LNCaP clone FGC (cell line): ENCODE measurements at places on chromosomes 4 and X.

- no peak for DNase-seq
Measured at GRCh38 chr4:13178621-13179020, 305.5 kb downstream of the RAB28 start.

- no peak for DNase-seq
Measured at GRCh38 chr4:90960840-90961239, 833.6 kb downstream of the CCSER1 start.

DNA sequence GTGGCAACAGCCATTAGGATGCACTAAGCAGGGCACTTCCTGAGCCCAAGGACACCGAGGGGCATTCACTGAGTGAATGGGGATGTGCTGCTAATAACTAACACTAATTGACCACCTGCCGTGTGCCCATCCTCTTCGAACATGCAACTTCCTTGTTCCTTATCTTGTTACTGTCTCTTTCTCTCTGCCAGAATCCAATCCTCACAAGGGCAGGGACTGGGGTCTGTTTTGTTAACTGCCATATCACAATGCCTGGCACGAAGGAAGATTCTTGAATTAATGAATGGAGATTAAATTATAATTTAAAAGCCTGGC lies 1.3 kb downstream of the ERAS start:
- no peak for DNase-seq

DNA sequence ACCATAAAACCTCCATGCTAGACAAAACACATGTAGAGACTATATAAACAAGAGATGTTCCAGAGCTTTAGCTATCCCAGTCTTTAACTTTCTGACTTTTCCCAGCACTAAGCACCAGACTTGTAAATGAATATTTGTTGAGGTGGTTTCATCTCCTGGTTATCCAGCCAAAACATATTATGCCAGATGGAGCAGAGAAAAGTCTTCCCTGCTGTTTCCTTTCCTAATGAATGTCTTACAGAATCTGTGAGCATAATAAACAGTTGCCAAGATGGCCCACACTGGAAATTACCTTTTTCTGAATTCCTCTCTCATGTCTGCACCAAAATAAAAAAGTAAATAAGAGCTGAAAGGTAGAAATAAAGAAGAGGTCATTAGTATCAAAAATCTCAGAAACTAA lies 159.2 kb downstream of the TECRL start:
- DNase-seq, result no peak

- DNase-seq, result no peak
Measured at GRCh38 chrX:10117864-10118377, 38.9 kb upstream of the CLCN4 start.

DNA sequence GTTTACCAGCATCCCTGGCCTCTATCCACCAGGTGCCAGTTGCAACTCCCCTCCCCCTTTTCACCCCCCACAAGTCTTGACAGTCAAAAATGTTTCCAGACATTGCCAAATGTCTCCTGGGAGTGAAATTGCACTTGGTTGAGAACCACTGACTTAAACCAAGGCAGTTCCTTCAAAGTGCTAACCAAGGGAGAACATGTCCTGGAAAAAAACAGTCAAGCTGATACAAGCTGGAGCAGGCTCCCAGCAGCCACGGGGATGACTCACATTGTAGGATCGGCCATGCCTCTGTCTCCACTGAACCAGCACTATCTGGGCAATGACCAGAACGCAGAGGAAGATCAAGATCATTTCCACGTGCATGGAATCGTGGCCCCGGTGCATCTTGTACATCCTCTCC lies 11.4 kb downstream of the RNF175 start:
- no peak for DNase-seq

DNA sequence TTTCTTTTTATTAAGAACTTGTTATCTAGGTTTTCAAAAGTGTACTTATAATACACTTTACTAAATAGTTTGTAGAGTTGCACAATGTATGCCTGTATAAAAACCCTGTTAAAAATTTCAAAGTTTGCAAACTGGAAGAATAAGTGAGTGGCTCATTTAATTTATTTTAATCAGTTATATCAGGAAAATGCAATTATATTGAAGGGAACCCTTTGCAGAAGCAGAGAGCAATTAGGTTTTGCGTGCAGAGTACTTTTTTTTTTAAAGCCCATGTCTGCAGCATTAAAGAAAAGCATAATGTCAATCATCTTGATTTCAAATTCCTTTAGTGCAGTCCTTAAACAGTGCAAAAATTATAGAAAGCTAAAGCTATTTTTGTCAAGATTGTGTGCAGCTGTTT lies 271.3 kb upstream of the LDB2 start:
- DNase-seq, result no peak

- DNase-seq, result no peak
Measured at GRCh38 chrX:56788229-56788628, 59.2 kb downstream of the NBDY start.

- no peak for DNase-seq
Measured at GRCh38 chr4:154014407-154015321, 225.8 kb upstream of the SFRP2 start.

DNA sequence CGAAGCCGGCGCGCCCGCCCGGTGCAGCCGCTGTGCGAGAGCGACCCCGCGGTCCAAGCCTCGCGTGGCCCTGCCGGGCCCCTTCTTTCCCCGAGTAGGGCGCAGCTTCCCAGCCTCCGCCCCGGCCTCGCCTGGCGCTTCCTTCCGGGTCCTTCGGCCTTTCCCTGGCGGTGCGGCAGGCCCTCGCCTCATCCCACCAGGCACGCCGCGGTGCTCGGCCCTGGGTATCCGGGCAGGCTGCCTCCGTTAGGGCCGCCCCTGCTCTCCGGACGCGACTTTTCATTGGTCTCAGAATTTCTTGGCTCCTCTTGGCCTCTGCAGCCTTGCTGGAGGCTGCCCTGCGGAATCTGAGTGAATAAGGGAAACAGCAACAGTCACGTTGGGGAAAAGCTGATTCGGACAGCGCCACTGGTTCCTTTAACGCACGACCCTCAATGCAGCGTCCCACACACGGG lies 429 bp downstream of the UVSSA start:
- DNase-seq, result peak; percentile 77

DNA sequence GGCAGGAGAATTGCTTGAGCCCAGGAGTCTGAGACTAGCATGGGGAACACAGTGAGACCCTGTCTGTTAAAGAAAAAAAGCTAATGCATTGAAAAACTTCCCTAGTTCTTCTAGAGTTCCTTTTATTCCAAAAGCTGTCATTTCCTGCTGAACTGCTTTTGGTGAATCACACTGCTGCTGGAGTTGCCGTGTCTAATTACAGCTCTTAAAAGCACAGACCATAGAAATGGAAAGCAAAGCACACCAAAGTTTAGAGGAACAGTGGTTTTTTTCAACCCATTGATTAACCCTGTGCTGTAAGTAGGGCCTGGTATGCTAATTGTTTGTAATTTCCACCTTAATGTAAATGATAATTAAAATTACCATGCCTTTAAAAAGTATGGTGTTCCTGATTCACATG lies 52.4 kb downstream of the SEPTIN11 start:
- no peak for DNase-seq

DNA sequence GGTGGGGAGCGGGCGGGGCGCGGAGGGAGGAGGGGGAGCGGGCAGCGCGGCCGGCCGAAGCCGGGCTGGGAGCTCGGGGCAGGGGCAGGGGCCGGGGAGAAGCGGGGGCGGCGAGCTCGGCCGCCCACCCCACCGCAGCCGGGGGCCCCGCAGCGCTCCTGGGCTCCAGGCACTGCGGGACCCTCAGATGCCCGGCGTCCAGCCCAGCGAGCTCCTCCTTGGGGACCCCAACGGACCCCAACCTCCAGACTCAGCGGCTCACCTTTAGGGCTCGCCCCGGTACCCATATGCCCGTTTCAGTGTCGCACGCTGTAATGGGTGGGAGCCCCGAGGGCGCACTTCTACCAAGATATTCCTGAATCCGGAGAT lies 357 bp upstream of the ADGRG2 start:
- no peak for DNase-seq

GRCh38 chr4:18675586-18676525 lies 654.3 kb upstream of the LCORL start:
- DNase-seq, result no peak

- DNase-seq, result no peak
Measured at GRCh38 chr4:588351-588849, 12.3 kb upstream of the TMEM271 start.

DNA sequence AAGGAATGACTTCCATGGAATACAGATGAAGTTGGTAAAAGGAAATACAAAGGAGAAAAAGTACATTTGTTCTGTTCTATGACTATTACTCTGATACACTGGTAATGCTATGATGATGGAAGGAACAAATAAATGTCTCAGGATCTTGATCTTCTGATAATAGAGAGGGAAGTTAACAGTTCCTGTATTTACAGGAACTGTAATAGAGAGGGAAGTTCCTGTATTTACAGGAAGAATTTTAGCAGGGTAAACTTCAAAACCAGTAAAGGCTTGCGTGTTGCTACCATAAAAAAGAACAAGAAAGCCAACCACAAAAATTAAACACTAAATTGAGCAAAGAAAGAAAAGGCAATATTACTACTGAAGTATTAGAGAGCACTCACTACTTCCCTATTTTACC lies 91.7 kb upstream of the HPGD start:
- DNase-seq, result no peak

GRCh38 chrX:51257490-51257889 lies 75.1 kb upstream of the NUDT10 start:
- DNase-seq, result no peak

- no peak for DNase-seq
Measured at GRCh38 chr4:24476282-24476681, 108.1 kb downstream of the DHX15 start.

DNA sequence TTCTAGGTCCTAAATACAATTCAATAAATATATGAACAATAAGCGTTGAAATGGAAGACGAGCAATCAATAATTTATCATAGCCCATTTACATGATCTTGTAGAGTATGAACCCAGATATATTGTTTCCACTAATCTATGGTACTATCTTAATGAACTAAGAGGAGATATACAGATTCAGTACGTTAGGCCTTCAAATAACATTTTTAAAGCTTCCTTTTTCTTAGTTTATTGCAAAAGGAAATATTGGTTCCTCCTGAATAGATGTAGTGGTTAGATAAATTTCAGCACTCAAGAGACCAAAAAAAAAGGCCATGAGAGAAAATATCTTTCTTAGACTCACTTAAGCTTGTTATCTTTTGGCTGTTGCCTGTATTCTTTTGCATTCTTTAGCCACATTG lies 147.5 kb upstream of the PITX2 start:
- DNase-seq, result no peak

- DNase-seq, result peak; percentile 86
Measured at GRCh38 chr4:78645853-78646757, 94.5 kb downstream of the ANXA3 start.

DNA sequence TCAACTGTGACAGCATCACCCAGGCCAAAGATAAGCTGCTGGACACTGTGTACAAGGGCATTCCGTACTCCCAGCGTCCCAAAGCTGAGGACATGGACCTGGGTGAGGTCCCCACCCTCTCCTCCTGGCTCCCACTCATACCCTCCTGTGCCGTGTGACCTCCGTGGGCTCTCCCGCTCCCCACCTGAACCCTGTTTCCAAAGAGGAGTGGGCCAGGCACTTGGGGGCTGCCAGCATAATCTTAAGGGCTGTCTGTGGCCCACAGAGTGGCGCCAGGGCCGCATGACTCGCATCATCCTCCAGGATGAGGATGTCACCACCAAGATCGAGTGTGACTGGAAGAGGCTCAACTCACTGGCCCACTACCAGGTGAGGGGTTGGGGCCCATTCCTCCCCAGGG lies 10.0 kb downstream of the LAGE3 start:
- no peak for DNase-seq

GRCh38 chrX:86946569-86946968 lies 571.0 kb upstream of the KLHL4 start:
- DNase-seq, result no peak

GRCh38 chr4:112201915-112202505 lies 29.6 kb upstream of the AP1AR start:
- no peak for DNase-seq

DNA sequence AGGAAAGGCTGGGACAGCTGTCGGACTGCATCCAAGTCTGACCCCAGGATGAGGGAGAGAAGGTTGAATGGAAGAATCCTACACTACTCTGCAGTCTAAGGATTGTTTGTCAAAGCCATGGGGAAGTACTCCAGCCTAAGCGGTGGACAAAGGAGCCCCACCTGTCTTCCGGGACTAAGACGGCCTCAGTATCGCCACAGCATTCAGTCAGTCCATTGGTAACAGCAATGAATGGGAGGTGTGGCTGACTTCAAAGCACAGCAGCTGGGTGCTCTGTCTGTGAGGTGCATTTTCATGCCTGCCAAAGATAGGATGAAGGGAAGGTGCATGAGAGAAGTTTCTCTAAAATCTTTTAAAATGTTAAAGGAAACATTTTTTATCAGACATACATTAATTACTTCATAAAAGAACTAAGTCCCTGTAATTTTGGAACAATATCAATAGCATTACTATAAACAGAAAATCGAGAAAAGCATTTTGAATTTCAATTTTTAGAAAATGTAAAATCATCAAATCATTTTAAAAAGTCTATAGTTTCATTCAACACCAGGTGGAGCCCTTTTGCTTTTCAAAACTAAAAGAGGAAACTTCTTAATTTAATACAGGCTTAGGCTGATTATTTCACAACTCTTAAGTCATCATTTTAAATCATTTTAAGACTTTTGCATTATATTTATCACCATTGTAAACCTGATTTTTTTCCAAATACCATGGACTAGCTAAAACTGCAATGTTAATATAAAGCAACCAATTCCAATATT lies 27.6 kb upstream of the INTU start:
- peak; percentile 6 for DNase-seq

- no peak for DNase-seq
Measured at GRCh38 chrX:14916017-14916674, 42.9 kb downstream of the MOSPD2 start.

DNA sequence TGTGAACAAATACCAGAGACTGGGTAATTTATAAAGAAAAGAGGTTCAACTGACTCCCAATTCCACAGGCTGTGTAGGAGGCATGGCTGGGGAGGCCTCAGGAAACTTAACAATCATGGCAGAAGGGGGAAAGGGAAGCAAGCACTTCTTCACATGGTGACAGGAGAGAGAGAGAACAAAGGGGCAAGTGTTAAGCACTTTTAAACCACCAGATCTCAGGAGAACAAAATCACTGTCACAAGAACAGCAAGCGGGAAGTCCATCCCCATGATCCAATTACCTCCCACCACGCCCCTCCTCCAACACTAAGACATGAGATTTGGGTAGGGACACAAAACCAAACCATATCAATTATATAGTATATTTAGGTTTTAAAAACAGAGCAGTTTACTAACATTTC lies 30.8 kb downstream of the MOB1B start:
- DNase-seq, result no peak

DNA sequence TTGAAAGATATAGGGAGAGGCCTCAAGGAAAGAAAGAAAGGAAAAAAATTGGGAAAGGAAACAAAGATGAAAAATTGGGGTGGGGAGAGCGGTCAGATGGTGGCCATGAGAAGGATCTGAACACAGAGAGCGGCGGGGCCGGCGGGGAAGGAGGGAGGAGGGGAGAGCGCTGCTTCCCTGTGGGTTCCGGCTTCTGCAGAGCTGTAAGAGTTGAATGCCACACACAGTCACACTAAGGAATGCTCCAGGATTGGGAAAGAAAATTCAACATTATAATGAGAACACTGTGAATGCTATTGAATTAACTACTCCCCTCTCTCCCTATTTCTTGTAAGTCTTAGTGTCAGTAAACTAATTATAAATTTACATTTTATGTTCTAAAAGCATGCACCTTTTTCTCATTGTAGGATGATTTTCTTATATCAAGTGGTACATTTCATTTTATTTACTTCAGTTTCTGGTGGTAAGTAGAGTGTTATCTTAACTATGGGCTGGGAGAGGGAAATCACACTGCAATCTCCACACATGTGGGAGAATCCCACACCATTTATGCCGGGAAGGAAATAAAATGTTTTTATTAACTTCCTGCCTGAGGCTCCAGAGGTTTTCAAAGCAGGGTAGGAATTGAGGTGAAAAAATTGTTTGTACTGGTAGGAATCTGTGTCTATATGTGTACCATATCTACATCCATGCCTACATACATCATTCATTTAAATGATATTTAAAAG lies 904 bp downstream of the F11 start:
- no peak for DNase-seq
